ENCODE measurements at places on chromosomes 5 and 9.

DNA sequence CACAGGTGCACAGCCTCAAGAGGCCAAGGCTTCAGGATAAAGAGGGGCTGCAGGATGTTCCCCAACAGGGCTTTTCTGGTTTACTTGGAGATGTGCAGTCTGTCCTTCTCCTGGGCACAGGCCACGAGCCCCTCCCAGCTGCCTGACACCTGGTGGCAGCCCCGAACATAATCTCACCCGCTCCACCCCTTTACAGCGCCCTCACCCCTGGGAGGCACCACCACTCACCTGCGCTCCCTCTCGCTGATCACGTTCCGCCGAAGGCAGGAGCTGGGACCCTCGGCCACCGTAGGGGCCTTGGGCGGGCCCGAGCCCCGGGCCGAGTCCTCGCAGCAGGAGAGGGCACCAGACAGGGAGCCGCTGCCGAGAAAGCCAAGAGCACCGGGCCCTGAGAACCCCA lies 514 bp downstream of the SOHLH1 start:
- no peak for DNase-seq

- DNase-seq: no peak
These were observed 473.0 kb downstream of the NTRK2 start for GRCh38 chr9:85142496-85142911.

GRCh38 chr9:136521537-136521936 lies 24.3 kb downstream of the NOTCH1 start:
- peak; percentile 92 for DNase-seq

DNA sequence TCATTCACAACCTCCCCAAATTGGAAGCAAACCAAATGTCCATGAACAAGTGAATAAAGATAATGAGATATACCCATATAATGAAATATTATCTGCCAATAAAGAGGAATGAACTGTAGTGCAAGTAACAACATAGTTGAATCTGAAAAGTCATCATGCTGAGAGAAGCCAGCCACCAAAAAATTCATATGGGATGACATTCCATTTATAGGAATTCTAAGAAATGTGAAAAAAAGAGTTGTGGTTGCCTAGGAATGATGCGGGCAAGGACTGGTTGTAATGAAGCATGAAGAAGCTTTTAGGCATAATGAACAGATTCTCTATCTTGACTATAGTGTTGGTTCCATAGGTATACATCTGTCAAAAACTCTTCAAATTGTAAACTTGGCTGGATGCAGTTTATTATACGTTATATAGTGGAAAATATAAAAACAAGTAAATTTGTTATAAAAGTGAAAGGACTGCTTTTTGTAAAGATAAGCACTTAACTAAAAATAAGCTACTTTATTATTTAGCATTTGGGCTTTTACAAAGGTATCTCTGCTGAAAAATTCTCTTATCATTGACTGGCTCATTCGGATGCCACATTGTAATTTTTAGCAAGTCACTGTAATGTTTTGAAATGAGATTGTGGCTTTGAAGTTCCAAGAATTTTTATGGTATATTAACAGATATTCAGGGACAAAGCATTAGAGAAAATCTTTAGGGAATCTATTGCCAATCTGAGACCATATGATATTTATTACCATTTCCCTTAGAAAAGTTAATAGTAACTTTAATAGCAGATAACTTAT lies 21.2 kb upstream of the TTC23L start:
- no peak for DNase-seq

- peak; percentile 68 for DNase-seq
These were observed 302.2 kb downstream of the EBF1 start for GRCh38 chr5:158797498-158797845.

- no peak for DNase-seq
These were observed 145.5 kb downstream of the DCP2 start for GRCh38 chr5:113122053-113122452.

DNA sequence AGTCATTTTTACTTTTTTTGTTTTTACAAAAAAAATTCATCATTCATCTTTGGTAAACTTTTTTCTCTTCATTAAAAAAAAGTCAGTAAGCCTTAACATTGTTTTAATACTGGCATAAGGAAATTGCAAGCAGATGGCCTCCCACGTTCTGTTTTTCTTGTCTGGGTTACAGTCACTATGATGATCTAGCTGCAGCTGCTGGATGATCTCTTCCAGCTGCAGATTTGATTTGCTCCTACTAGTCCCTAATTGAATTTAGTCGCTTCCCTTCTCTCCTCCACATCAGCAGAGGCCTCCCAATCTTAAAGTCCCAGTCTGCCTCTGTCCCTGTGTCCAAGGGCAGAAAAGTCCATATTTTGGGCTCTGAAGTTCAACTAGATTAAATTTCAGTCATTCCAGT lies 106.8 kb upstream of the PTGER4 start:
- DNase-seq: no peak

GRCh38 chr5:154223320-154223719 lies 32.8 kb downstream of the GALNT10 start:
- DNase-seq: no peak

DNA sequence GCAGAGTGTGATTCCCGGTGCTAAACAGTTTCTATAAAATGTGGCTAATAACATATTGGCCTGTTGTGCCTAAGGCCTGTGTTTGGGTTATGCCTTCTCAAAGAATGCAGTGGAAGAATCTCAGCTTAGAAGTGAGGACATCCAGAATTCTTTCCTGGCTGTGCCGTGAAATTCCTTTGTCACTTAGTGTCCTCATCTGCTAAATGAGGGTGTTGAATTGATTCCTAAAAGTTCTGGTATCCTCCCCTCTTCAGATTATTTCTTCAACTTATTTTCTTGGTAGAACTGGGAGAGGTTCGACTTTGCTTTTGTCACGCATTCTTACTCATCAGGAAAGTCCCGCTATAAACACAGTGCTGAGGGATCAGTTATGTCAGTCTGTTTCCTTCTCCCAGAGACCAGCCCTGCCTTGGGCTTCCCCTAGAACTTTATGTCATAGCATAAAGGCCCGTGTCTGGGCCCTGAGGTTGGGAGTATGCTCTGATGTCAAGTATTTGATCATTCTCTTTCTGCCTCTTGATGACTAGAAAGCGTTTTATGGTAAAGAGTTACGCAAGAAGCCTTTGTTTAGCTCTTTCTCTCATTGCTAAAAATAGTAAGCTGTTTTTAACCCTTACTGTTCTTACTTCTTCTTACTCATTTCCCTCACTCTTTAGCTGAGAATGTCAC lies 29.5 kb downstream of the MTAP start:
- DNase-seq: no peak

GRCh38 chr5:54120473-54120872 lies 189.9 kb downstream of the ARL15 start:
- no peak for DNase-seq

DNA sequence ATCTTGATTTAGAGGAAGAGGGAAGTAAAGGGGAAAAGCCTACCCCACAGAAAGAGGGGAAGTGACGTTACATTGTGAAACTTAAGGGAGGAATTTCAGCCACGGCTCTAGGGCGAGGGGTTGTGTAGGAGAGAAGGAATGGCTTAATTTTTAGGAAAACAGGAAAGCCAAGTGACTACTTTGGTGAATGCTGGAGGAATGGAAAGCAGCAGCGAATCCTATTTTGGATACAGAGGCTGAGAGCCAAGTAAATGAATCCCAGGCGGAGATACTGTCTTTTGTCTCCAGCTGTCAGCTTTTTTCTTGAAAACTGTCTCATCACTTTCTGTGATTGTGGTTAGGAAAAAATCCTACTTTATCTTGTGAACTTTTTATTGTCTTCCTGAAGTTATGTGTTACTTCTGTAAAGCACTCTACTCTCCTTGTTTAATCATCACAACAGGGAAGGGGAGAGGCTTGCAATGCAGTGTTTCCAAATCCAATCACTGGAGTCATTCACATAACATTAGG lies 188.4 kb downstream of the TSSK1B start:
- DNase-seq: no peak

DNA sequence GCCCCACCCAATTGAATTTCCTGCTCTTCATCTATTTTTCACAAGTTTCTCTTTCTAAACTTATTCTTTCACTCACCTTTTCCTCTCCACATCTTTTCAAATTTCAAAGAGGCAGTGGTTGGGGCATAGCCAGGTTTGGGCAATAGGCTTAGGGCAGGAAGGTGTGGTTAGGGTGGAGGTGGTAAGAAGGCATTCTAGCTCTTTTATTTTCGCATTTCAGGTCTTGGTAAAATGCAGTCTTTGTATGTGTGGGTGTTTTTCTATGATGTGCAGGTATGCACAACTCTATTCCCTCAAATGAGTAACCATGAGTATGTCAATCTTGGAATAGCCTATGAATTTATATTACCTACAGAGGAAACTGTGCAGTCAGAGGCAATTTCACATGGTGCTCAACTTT lies 129.8 kb upstream of the IFNE start:
- DNase-seq: no peak

- DNase-seq: no peak
These were observed 13.0 kb downstream of the NEK6 start for GRCh38 chr9:124270504-124271335.

- DNase-seq: no peak
These were observed 20.7 kb downstream of the GSN start for GRCh38 chr9:121288673-121289025.

DNA sequence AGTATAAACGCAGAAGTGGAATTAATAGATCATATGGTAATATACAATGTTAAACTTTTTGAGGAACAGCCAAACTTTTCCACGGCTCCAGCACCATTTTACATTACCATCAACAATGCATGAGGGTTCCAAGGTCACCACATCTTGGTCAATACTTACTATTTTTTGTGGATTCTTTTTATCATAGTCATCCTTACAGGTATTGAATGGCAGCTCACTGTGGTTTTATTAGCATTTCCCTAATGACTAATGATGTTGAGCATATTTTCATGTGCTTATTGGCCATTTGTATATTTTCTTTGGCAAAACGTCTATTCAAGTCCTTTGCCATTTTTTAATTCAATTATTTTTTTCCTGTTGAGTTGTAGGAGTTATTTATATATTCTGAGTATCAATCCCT lies 14.1 kb upstream of the RAPGEF6 start:
- DNase-seq: no peak

DNA sequence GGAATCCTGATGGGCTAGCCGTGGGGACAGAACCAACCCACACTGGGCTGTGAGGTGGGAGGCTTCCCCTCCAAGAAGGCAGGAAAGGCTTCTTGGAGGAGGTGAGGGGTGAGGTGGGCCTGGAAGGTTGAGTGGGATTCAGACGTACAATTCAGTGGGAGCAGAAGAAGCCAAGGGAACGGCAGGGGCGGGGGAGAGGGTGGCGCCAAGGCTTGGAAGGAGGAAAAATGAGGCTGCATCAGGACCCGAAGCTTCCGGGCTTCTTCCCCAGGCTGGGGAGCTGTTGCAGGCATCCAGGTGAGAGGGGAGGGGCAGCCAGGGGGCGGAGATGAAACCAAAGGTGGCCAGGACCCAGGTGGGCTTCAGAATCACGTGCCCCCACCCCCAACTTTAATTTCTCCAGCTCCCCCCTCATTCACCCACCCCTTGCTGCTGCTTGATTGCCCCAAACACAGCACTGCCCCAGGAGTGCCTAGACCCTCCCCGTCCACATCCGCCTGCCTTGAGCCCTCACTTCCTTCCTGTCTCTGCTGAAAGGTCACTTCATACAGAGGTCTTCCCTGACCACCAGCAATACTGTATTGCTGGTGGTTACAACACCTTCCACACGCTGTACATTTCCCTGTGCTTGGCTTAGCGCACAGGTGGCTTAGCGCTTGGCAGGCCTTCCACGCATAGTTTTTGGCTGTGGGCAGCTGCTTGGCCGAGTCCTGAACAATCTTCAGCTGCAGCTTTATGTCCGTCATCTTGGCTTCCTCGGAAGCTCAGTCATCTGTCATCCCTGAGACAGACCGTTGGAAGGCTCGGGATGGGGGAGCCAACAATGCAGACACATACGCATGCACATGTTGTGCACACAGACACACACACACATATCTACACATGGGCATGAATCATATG lies 193.5 kb downstream of the RGS3 start:
- peak; percentile 74 for DNase-seq

DNA sequence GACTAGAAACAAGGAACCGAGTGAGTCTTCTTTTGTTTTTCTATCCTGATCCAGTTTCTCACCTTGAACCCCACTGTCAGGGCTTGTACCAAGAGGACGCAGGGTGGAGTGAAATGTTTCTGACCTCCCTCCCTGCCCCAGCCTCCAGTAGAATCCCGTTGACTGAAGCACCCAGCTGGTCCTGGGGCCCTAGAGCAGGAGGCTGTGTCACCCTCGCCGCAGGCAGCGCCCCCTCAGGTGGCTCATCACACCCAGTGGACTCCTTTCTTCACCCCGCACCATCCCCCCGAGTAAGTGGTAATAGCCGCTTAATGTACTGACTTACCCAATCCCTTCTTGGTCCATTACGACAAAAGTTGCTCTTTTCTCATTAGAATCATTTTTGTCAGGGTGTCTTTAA lies 53.8 kb downstream of the MVB12B start:
- no peak for DNase-seq

GRCh38 chr9:3762076-3762475 lies 236.3 kb upstream of the RFX3 start:
- DNase-seq: no peak

GRCh38 chr9:112872019-112872418 lies 18.7 kb downstream of the SLC46A2 start:
- no peak for DNase-seq

- DNase-seq: no peak
These were observed 172.0 kb downstream of the NNT start for GRCh38 chr5:43774881-43775399.

DNA sequence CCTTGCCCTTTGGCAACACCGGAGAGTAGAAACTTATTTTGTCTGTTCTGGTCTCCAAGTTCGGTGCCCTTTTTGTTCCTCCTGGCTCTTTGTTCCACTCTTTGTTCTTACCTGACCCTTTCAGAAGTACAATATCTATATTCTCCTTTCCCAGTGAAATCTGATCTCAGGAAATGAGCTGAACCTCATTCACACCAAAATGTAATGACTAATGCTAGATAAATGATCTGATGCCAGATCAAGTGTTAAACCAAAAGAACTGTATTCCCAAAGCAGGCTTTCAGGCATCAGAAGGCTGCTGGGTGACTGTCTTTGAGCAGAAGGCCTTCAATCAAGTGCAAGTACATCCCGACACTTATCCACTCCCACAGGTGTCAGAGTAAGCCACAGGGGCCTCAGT lies 156.4 kb downstream of the SPOCK1 start:
- DNase-seq: no peak

DNA sequence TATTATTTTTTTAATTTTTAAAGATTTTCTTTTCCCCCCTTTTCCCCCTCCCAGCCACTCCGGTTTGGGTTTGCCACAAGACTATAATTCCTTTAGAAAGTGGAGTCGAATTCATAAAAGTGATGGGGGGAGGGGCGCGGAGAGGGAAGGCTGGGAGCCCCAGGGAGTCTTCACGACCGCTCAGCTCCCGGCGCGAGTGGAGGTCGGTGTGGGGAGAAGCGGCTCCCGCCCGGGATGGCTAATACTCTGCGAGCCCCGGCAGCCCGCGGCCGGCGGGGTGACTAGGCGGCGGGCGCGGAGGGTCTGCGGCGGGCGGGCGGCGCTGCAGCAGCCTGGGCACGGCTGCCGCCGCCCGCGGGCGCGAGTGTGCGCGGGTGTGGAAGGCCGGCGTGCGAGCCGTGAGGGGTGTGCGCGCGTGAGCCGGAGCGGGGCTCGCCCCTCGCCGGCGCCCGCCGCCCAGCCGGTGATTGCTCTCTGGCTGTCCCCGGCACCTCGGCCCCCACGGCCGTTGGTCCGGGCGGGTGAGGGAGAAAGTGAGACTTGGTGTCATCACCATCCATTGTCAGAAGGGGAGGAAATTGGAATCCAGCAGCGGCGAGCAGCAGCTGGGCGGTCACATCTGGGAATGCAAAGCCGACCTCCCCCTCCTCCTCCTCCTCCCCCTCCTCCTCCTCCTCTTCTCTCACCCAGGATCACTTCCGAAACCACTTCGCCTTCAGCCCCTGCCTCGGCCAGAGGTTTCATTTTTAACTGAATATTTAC lies at the start of gene PARP8:
PARP8 (plus strand) TSS at position 377 of the 762 bp plus-strand sequence. CDS start 459 bp downstream, outside the sequence.
- DNase-seq: peak; percentile 87

All from posterior vena cava (tissue), 2 donors.